Activated CD4-positive, alpha-beta T cell treated with anti-CD3 and anti-CD28 coated beads for 4 hours (primary cell): ENCODE measurements at places on chromosomes 6 and 20.

- no peak for DNase-seq
These were observed 1.2 kb downstream of the REM1 start for GRCh38 chr20:31476294-31476585.

GRCh38 chr6:1348675-1349074 lies 36.8 kb downstream of the FOXQ1 start:
- no peak for DNase-seq

DNA sequence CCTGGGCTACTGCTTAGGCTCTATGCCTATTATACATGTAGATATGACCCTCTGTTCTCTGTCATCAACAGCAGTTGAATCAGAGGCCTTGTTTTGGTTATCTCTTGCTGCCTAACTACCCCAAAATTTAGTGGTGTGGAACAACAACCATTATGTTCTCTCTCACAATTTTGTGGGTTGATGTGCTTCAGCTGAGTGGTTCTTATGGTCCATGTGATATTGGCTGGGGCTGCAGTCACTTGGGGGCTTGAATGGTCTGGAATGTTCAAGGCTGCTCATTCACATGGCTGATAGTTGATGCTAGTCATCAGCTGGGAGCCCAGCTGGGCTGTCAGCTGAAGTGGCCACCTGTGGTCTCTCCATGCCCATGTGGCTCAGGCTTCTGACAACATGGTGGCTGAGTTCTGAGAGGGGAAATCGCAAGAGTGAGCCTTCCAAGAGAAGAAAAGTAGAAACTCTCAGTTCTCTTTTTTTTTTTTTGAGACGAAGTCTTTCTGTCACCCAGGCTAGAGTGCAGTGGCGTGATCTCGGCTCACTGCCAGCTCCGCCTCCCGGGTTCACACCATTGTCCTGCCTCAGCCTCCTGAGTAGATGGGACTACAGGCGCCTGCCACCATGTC lies 47.8 kb downstream of the SHLD1 start:
- DNase-seq, result no peak

GRCh38 chr20:49483018-49483695 lies 689 bp upstream of the KCNB1 start:
- no peak for DNase-seq

- DNase-seq, result no peak
These were observed 196.9 kb upstream of the ZNF184 start for GRCh38 chr6:27669624-27670301.

DNA sequence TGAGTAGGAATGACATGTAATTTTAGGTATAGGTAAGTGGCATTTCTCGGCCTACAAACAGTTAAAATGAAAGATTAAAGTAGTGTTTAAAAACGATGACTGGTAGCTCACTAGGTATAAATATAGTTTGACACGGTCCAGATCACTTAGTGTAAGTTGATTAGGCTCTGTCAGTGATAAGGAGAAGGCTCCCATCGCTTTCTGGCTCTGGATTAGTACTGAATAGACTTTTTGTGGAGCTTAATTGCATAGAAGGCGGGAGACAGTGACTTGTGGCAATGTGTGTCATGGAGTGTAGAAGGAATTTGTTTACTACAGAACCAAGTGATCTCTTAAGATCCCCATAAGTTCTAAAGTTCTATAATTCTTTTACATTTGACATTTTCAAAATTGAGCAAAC lies 6.7 kb downstream of the PYGB start:
- DNase-seq, result no peak

DNA sequence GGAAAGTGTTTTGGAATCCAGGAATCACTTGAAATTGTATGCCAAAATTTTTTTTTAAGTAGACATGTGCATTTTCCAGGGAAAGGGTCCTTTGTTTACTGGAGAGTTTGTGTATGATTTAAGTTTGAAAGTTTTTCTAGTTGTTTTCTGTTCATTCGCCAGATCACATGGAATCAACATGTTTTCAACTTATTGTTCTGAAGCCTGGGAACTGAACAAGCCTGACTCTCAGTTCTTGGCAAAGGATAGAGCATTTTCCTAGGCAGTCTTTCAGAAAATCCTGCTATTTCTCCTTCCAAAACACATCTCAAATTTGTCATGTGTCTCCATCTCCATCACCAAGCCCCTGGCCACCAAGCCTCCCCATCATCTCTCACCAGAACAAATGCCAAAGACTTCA lies 374.8 kb downstream of the MAFB start:
- DNase-seq, result no peak

DNA sequence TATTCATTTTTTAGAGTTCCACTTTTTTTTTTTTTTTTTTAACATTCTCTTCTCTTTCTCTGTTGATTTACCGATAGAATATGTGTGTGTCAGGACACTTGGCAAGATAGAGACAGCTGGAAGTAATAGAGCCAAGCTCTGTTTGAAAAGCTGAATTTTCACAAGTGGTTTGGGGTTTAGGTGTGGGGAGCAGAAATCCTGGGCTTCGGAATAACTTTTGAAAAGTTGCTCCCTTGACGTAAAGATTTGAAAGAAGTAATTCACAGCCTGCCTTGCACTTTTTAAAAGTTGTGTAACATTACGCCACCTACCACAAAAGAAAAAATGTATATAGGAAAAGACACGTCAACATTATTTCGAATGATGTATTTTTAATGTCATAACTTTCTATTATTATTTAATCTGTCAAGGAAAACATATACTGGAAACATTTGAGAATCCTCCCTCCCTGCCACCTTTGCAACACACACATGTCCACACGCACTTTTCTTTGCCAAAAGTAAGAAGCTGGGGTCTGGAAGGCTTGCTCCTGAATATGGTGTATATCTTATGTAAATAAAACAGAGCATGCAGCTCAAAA lies 917.9 kb downstream of the KIF16B start:
- DNase-seq, result no peak

GRCh38 chr6:50819904-50820868 lies 1.5 kb downstream of the TFAP2B start:
- DNase-seq, result no peak

GRCh38 chr6:152273002-152273401 lies 364.2 kb downstream of the SYNE1 start:
- DNase-seq, result no peak

GRCh38 chr6:18343741-18344140 lies 43.4 kb upstream of the RNF144B start:
- no peak for DNase-seq

DNA sequence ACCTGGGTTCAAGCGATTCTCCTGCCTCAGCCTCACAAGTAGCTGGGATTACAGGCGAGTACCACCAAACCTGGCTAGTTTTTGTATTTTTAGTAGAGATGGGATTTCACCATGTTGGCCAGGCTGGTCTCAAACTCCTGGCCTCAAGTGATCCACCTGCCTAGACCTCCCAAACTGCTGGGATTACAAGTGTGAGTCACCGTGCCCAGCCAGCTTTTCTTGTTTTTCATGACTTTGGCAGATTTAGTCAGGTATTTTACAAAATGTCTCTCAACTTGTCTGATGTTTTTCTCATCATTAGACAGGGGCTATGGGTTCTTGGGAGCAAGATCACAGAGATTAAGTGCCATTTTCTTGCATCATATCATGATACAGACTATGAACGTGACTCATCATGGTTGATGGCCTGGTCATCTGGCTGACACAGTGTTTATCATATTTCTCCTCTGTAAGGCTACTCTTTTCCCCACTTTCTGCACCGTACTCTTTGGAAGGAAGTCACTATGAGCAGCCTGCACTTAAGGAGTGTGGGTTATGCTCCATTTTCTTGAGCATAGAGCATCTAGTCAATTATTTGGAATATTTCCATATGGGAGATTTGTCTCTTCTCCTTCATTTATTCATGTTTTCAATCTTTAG lies 67.8 kb downstream of the RNF182 start:
- DNase-seq, result no peak

GRCh38 chr20:62548471-62548870 lies 72.7 kb upstream of the GATA5 start:
- DNase-seq, result no peak

GRCh38 chr6:27532820-27533538 lies 60.1 kb upstream of the ZNF184 start:
- DNase-seq, result no peak

DNA sequence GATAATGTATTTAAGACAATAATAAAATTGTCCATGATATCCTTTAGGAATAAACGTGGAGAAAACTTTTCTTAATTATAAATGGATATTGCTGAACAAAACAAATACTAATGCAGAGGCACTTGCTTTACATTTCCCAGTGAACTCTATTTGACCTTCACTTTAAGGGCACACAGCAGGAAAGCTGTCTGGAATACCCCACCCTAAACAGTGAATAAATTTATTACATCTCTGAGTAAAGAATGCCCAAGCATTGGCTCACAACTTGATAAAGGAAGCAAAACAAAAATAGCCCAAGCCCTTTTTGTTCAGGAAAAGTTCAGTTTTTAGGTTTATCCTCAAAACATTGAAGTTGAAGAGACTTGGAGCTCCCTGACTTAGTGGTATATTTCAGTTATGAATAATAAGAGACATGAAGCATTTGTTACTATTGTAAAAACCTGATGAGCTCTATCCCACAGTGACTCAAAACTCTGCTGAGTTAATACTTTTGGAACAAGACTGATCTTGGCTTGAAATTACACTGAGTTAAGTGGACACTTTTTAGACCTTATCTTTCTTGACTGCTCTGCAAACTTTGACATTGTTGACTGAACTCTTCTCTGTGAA lies 353.9 kb downstream of the BCKDHB start:
- DNase-seq, result no peak

GRCh38 chr6:10621213-10621612 lies 73.2 kb downstream of the C6orf52 start:
- no peak for DNase-seq
